ENCODE measurements at places on chromosomes 12 and 14. TPM values are rescaled to one million over a fixed set of nuclear protein-coding genes. Genes with fewer than 3 reads are reported as not detected.
A peak's percentile ranks its signal among the peaks of the same experiment; 100 is the strongest.

GRCh38 chr12:79424109-79424721 is 266.5 kb downstream of the PAWR start:
- DNase-seq: no peak

- no peak for DNase-seq
Observed at GRCh38 chr14:32432813-32433538, 103.9 kb downstream of the AKAP6 start.

The PRPF39 gene
- 28.6 TPM for total RNA-seq

DNA sequence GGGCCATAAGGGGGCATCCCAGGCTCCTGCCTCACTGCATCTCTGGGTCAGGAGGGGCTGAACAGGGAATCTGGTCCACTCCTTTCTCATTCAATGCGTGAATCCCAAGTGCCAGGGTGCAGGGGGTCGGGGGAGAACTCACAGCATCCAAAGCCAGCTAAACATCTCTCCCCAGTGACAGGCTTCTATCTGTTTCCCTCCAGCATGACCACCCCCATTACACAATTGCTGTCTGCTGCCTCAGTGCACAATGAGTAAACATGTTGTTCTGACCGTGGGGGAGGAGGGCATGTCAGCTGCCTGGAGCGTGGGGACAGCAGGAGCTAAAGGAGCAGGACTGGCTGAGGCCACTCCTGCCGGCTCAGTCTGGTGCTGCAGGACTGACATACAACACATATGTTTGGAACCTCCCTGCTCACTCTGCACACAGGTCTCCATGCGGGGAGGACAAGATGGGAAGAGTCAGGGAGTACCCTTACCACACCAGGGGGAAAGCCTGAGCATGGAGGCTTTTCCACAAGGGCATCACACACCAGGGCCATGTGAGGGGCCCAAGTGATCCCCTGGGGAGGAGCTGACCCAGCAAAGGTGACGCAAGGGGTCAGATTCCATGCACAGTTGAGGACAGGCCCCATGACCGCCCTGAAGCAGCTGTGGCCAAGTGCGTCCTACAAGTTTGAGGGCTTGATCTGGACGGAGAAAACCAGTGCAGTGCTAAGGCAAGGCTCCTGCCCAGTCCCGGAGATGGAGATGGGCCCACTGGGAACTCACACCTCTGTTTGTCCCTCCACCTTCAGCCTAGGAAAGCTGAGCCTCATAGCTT is 1.4 kb downstream of the TNS2 start:
- peak; percentile 95 for DNase-seq

DNA sequence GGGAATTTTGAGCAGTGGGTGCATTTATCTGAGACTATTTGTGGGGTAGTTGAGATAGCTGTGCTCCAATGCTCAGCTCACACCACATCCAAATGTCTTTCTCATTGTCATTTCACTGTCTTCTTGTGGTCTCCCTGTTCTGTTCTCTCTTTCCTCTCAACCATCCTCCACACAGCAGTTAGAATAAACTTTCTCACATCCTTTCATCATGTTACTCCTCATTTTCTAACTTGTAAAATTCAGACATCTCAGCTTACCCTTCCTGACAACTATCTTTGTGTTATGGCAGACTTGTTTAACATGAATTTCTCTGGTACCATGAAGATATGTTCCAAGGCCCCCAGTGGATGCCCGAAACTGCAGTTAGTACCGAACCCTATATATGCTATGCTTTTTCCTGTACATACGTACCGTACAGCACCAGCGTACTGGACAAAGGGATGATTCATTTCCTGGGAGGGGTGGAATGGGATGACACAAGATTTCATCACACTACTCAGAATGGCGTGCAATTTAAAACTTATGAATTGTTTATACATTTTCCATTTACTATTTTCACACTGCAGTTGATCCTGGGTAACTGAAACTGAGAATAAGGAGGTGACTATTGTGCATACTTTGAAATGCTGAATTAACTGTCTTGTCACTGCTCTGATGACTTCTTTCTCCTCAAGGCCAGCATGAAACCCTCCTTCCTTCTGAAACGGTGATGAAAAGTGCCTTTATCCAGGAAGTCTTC is 177.1 kb upstream of the SLC38A2 start:
- no peak for DNase-seq

The VTI1B gene
- 86.3 TPM for total RNA-seq

The SERPINA1 gene
- total RNA-seq: 1.9 TPM

DNA sequence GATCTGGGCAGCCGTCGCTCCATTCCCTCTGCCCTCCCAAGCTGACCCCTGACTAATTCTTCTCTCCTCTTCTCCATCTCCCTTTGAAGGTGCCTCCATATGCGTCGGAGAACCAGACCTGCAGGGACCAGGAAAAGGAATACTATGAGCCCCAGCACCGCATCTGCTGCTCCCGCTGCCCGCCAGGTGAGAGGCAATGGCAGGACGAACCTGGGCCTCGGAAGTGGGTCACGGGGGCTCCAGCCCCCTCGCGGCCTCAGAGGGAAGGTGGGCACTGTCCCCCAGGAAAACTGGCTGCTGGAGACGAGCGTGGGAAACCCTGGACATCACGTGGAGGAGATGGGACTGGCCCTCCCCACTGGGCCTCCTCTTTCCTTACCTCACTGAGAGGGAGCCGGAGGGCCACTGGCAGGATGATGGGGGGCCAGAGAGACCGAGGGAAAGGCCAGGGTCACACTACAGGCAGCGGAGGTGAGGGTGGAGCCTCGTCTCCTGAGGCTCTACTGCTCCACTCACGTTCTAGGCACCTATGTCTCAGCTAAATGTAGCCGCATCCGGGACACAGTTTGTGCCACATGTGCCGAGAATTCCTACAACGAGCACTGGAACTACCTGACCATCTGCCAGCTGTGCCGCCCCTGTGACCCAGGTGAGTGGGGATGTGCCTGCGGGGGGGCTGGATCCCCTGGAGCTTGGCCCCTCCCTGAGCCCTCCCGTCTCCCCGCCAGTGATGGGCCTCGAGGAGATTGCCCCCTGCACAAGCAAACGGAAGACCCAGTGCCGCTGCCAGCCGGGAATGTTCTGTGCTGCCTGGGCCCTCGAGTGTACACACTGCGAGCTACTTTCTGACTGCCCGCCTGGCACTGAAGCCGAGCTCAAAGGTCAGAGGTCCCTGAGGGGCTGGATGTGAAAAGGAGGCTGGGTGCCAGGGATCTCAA is 806 bp downstream of the LTBR start:
- DNase-seq: peak; percentile 77

- no peak for DNase-seq
Observed at GRCh38 chr12:75870878-75871277, 160.7 kb downstream of the PHLDA1 start.

GRCh38 chr12:25364529-25365339 is 114.0 kb upstream of the KRAS start:
- DNase-seq: no peak

- DNase-seq: no peak
Observed at GRCh38 chr12:130838284-130838950, 633 bp downstream of the STX2 start.

DNA sequence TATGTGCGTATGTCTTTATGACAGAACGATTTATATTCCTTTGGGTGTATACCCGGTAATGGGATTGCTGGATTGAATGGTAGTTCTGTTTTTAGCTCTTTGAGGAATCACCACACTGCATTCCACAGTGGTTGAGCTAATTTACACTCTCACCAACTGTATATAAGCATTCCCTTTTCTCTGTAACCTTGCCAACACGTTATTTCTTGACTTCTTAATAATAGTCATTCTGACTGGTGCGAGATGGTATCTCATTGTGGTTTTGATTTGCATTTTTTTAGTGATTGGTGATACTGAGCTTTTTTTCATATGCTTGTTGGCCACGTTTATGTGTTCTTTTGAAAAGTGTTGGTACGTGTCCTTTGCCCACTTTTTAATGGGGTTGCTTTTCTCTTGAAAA is 49.7 kb downstream of the FRS2 start:
- DNase-seq: no peak

DNA sequence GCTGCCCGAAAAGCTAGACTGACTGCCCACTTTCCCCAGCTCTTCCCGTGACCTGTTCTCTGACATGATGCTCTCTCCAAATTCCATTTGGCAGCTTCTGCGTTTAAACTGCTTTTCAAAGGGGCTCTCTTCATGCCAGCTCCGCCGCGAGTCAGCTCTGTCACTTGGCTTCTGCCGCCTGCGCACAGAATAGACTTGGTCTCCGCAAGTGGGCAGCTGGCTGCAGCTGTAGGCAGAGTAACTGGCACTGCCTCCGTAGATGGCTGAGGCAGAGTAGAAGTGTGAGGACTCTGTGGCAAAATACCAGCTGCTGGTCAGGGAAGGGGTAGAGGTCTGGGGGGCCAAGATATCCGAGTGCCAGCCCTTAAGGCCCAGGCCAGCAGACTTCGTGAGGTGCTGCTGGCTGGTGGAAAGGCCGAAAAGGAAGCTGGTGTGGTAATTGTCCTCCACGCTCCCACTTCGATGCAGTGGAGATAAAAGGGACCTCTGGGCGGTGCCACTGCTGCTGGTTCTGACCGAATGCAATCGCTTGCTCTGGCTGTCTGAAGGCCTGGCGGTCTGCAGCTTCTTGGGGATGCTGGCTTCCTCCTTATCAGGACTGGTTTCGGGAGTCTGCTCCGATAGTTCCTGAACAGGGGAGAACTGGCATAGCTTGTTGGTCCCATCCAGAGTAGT is 85.7 kb downstream of the DUSP16 start:
- DNase-seq: no peak

The NPAS3 gene
- 3.2 TPM for total RNA-seq

DNA sequence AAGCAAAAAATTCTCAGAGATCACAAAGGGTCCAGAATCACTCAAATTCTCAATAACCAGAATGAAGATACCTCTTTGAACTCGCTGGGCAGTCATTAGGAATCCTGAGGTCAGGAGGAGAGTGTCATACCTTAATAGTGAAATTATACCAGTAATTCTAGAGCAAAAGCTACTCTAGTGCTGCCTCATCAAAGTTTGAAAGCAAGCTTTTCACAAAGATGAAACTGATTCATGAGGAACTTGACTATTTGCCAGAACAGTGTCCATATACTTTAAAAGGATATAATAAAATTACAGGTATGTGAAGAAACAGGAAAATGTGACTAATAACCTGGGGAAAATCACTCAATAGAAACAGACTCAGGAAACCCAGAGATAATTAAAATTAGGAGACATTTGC is 44.5 kb downstream of the EML5 start:
- DNase-seq: no peak

- DNase-seq: no peak
Observed at GRCh38 chr14:58198086-58198485, 1.9 kb upstream of the ACTR10 start.

DNA sequence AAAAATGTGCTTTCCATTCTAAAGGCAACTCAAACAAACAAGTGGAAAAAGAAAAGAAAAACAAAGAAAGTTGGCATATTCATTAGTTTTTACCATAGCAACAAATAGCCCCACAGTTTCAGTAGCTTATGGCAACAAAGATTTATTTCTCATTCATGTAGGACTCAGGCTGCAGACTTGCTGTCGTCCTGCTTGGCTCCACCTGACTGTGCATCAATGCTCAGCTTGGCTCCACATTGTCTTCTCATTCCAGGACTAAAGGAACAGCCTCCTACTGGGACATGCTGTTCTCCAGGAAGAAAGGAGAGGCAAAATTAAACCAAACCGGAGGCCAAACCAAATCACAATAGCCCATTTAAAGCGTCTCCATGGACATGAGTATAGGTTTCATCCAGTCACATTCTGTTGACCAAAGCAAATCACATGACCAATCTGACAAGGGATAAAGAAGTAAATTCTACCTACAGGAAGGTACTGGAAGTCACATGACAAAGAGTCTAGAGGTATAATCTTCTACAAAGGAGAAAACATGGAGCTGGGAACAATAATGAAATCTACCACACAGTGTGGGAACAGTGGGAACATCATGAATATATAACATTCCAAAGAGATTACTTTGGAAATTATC is 222.5 kb downstream of the PIK3C2G start:
- DNase-seq: no peak

The TPH2 gene
- total RNA-seq: not detected

The PKP2 gene
- total RNA-seq: 1.2 TPM

DNA sequence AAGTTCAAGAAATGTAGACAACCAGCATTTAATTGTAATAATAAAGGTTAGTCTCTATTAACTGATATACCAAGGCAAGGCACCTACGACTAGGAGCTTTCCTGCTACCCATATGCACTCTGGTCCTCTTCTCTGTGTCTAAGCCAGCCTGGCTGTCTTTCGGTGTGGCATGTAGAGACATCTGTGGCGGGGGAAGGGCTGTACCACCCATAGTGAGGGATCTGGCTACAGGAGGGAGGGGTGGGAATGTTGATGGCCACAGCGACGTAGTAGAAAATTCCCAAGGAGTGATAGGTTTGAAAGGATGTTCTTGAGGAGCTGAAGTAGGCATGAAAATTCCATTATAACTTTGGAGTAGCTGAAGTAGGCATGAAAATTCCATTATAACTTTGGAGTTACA is 344.2 kb downstream of the ATP23 start:
- no peak for DNase-seq

DNA sequence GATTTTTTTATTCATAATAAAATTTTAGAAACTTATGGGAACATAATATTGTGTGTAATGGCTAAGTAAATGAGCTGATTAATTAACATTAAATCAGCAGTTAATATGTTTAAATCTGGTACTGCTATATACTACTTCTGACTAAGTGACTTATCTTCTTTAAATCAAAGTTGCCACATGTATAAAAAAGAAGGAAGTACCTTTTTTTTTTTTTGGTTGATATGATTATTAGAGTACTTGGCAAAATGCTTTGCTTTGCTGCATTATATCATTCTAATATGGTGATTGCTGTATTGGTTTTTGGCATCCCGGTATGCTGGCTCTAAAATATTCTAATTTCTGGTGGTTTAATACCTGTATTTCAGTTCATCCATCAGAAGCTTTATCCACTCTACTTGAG is 319.1 kb upstream of the RGS6 start:
- no peak for DNase-seq

DNA sequence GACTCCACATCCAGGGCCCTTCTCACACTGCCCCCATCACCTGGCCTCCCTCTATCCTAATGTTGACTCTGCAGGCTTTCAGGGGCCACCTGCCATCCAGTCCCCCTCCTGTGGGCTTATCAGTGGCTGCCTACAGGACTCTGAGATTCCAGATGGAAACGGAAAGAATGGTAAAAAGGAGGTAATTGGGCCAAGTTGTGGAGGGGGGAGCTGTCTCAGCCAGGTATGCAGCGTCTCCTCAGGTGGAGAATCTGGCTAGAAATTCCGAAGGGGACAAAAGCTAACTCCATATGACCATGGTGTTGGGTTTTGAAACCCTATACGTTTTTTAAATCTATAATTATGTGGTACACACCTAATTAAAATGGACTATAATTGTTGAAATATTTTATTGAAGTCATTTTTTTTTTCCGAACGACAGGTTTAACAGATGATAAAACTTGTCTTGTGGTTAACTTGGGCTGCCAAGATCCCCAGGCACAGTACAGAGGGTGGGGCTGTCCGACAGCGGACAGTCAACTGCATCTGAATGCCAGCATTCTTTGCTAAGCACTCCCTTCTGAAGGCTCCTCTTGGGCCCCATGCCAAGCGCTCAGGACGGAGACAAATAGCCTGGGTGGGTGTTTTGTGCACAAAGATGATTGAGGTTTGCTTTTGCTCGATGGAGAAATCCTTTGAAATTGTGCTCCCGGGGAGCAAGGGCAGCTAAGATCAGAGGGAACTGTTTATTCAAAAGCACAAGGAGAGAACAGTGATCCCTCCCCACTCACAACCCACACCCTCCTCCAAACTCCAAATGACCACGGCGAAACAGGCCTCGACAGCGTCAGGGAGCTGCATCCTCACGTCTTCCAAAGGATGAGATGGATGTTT is 365.6 kb downstream of the BCL11B start:
- DNase-seq: no peak
